ENCODE measurements at places on chromosomes 4 and X. TPM values are rescaled to one million over a fixed set of nuclear protein-coding genes. Genes with fewer than 3 reads are reported as not detected.

FRMD7 gene
- total RNA-seq = not detected

DLG3 gene
- total RNA-seq = 7.9 TPM

QRFPR gene
- not detected for total RNA-seq

PF4V1 gene
- total RNA-seq = not detected

BMX gene
- total RNA-seq = not detected

Measured in pericardium fibroblast (primary cell).